Suppressor macrophage treated with lipopolysaccharide for 4 hours (primary cell): ENCODE measurements at places on chromosomes 6 and 20.
A peak's percentile ranks its signal among the peaks of the same experiment; 100 is the strongest.

- no peak for DNase-seq
These were observed 4.5 kb upstream of the AP5S1 start for GRCh38 chr20:3815703-3816315.

DNA sequence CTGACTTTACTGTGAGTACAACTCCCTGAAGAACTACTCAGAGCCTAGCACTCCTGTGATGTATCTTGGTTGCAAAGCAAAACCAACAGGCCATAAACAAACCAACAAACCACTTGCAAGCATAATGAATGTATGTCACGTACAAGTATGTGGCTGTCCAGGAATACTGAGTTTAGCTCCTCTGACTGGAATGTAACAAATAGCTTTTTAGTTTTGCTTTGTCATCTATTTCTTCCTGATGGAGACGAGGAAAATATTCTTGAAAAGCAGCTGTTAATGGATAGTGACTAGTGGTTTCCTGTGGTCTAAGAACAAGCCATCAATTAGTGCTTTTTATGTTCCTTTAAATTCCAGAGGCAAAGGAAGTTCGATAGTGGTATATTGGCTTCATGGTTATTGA is 101.9 kb upstream of the LY86 start:
- no peak for DNase-seq

DNA sequence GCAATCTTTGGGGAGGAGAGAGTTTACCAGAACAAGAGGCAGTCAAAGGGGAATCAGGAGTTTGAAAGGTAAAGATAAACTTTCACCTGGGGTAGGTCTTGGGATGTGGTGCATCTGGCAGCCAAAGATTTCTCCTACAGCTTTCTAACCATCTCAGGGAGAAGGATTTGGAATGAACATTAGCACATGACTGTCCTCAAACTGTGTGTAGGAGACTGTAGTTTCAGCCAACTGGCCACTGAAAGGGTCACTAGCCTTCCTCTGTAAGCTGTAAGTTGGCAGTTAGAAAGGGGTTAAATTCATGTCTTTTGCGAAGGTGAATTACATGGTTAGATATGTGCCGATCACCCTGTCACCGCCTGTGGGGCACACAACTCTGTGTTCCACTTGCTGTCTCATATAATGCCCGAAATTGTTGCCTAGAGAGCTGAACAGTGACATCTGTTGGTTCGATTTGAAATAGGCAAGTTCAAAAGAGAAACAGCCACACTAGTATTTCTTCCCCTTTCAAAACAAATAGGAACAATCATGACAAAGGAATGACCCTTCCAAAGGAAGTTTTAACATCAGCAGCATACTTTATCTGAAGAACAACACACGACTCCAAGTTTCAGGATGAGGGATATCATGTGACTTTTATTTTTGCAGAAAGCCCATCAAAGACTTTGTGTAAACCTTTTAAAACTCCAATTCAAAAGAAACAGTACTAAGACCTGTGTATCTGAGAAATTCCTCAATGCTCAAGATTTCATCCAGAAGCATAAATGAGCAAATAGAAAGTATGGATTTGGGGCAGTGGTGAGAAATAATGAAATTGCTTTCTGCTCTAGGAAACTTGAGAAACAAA is 1.1 kb upstream of the OPN5 start:
- DNase-seq = peak; percentile 61

DNA sequence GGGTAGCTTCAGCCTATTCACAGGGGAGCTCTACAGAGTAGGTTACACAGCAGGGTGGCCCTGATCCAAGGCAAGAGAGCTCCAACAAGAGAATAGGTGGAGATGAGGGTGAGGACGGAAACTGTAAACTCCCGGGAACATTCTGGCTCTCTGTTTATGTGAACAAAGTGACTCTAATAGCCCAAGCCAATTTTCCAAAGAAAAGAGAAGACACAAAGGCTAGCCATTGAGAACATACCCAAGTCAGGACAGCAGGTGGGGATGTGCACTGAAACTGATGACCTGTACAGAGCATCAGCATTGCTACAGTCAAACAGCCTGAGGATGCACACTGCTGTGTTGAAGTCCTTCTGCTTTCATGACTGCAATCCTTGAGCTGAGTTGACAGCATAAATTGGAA is 136.0 kb upstream of the TOP1 start:
- no peak for DNase-seq

GRCh38 chr6:137734875-137735182 is 132.2 kb upstream of the TNFAIP3 start:
- peak; percentile 97 for DNase-seq

DNA sequence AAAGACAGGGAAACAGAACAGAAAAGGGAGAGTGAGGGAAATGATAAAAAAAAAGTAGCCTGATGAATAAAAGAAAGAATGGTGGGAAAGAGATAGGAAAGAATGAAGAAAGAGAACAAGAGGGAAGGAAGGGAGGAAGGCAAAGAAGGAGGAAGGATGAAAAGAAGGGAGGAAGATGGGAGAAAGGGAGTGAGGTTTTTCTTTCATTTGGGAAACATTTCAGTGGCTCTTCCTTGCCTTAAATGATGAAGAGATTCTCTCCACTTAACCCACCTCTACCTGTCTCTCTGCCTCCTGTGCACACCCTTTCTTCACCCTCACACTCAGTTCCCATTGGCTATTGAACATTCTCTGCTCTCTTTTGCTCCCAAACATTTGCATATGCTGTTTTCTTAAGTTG is 222.1 kb upstream of the DEFB112 start:
- DNase-seq = no peak
